ENCODE measurements at places on chromosomes 1 and 21.

GRCh38 chr1:85815906-85816305, 107.7 kb upstream of the ZNHIT6 start:
- DNase-seq, result no peak

GRCh38 chr21:38067086-38067739, 151.0 kb upstream of the KCNJ6 start:
- DNase-seq, result no peak

DNA sequence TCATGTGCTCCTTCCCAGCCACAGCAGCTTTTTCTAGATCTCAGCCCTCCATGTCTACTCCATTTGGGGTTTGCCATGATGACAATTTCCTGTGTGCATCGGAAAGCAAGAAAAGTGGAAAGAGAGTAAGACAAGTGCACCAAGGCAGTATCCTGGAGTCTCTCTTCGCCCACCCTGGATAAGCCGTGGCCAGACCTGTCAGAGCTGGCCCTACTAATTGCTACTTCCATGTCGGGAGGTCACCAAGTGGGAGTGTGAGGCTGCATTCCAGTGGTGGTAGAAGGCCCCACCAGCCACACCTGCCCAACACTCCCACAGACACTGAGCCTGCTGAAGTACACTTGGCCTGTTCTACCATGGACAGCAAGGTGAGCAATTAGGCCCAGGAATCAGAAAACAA, 14.0 kb upstream of the LORICRIN start:
- no peak for DNase-seq

DNA sequence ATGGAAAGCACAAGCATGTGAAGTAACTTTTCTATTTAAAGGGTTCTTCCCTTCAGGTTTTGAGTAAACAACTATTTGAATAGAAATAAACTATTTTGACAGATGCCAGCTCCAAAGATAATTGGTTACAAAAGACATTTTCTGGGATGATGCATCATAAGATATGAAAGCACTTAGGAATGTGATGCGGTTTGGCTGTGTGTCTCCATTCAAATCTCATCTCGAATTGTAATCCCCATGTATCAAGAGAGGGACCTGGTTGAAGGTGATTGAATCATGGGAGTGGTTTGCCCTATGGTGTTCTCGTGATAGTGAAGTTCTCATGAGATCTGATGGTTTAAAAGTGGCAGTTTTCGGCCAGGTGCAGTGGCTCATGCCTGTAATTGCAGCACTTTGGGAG, 6.4 kb downstream of the DISP1 start:
- no peak for DNase-seq

DNA sequence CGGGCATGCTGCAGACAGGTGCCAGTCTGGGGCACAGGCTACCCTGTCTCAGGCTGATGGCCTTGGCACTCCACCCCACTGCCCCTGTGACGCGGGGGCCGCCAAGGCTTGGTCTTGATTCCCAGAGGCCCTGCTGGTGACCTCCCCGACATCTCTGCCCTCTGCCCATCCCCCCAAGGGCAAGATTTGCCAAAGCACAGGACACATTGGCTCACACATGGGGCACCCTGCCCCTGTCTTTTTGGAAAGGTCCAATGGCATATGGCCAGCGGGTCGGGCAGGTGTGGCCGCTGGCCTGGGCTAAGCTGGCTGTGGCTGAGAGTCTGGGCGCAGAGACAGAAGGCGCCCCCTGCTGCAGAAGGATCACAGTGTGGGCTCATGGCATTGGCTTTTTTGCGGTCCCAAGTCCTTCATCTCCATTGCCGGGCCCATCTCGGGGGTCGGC, 4.6 kb downstream of the MIB2 start:
- no peak for DNase-seq

DNA sequence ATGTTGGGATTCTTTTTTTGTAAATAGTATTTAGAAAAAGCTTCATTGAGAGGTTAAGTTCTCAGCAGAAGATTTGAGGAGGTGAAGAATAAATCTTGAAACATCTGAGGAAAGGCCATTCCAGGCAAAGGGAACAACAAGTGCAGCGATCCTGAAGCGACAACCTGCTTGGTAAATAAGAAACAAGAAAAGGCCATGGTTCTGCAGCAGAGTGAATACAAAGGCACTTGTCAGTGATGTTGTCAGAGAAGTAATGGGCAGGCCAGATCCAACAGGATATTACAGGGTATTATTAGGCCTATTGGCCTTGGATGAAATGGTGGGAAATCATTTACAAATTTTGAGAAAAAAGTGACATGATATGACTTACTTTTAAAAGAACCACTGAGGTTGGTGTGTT, 960.0 kb downstream of the PLA2G4A start:
- no peak for DNase-seq

- no peak for DNase-seq
These were observed 406 bp downstream of the HTR1D start for GRCh38 chr1:23216771-23217420.

DNA sequence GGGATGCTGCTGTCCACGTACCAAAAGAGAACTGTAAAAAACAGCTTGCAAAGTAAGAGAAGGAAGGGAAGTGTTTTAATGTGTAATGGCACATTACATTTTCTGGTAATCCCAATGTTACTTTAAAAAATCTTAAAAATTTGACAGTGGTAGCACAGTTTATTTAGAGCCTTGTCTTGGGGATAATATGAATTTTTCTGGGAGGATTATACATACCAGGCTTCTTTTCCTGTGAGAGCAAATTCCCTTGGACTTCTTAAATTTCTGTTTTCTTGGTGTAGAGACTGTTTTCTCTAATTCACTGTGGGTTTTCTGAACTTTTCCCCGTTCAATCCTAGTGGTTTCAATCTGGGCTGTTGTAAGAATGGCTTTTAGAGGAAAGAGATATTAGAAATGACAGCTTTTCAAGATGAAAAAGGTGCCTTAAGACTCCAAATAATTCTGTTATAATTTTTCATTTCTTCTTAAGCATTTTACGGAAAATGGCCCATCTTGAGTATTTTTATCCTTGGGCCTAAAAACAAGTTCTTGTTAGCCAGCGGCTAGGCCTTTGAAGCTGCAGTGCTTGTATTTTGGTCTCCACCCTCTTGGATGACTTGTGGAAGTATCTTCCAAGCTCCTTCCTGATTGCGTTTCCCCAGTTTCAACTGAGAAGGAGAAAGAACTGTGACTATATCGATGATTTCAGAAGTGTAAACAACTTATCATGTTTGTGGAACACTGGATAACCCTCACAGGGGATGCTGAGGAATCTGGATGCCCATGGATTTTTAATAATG, 70.0 kb downstream of the LEPR start:
- DNase-seq, result no peak

DNA sequence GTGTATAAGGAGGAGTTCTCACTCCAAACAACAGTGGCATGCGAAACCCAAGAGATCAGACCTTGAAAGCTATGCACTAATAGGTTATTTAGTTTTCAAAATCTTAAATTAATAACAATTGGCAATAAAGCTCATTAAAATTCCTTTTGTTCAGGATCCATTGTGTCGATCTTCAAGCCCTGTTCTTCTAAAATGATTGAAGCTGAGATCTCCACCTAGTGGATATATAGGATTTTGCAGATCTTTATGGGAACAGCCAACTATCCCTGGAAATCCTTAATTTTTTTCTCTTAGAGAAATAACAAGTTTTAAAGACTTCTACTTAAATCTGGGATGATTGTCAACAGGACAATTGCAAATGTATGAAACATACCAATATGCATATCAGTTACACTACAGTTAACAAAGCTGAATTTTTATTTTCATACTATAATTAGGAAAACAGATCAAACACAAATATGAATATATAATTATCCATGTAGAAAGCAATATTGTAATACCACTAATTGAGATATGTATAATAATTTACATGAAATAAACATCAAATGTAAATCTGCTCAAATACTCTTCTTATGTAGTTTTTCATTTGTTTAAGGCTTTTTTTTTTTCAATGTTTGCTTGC, 43.3 kb downstream of the LRRC53 start:
- no peak for DNase-seq

GRCh38 chr1:174815036-174815435, 184.7 kb upstream of the CACYBP start:
- DNase-seq, result no peak

GRCh38 chr1:242522996-242523718, 1.3 kb downstream of the PLD5 start:
- DNase-seq, result no peak

- DNase-seq, result no peak
These were observed 56.3 kb downstream of the TBX15 start for GRCh38 chr1:118931876-118932275.

GRCh38 chr1:241479294-241479693, 40.3 kb downstream of the FH start:
- DNase-seq, result no peak

DNA sequence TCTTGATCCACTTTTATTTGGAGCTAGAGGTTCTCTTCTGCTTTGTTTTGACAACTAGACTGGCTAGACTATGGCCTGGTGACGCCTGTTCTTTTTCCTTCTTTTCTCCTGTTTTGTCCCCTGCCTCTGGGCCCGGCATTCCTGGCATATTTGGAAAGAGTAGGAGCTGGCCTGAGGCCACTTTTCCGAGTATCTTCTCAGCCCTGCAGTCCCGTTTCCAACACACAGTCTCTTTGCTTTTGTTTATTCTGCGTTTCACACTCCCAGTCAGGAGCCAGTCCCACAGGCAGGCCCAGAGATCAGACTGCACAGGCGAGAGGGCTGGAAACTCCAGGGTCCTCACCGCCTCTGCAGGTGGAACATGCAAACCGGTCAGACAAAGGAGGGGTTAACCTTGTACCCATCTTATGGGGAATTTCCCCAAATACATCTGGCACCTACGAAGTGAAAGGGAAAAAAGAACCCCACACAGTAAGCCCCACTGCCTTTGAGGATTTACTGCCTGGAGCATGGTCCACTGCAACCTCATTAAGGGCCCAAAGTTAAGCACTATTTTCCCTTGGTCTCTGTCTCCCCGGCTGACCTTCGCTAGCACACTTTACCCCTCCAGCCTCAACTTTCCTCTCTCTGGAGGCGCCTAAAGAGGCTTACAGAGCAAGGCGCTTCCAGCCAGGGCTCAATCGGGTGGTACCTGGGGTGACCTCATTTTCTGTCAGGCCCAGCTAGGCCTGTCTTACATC, 141.1 kb downstream of the TOMM20 start:
- no peak for DNase-seq

- peak; percentile 47 for DNase-seq
These were observed 32.1 kb upstream of the APOBEC4 start for GRCh38 chr1:183685112-183685713.

DNA sequence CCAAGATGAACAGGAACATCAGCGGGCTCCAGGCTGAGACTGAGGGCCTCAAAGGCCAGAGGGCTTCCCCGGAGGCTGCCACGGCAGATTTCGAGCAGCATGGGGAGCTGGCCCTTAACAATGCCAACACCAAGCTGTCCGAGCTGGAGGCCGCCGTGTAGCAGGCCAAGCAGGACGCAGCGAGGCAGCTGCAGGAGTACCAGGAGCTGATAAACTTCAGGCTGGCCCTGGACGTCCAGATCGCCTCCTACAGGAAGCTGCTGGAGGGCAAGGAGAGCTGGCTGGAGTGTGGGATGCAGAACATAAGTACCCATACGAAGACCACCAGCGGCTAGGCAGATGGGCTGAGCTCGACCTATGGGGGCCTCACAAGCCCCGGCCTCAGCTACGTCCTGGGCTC, 823.4 kb upstream of the NEGR1 start:
- DNase-seq, result no peak

DNA sequence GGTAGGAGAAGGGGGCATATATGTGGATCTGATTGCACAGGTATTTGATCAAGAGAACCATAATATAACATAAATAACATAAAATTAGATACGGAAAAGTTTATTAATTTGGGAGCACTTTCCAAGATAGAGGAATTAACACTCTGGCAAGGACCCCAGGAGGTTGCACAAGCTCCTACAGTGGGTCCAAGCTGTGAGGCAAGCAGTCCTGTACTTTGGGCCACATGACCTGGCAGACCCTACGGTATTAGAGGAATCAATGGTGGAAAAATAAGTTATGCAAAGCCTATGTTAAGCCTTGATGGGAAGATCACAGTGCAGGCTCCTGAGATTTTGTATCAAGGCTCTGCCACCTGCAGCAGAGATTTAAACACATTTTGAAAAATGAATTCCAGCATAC, 220.1 kb downstream of the COL24A1 start:
- DNase-seq, result no peak

- DNase-seq, result no peak
These were observed 64.8 kb downstream of the PIK3R3 start for GRCh38 chr1:46067652-46068051.

- no peak for DNase-seq
These were observed 54.5 kb downstream of the PAPPA2 start for GRCh38 chr1:176517484-176517883.

- DNase-seq, result peak; percentile 90
These were observed 2.6 kb downstream of the SLAMF8 start for GRCh38 chr1:159829273-159829634.

DNA sequence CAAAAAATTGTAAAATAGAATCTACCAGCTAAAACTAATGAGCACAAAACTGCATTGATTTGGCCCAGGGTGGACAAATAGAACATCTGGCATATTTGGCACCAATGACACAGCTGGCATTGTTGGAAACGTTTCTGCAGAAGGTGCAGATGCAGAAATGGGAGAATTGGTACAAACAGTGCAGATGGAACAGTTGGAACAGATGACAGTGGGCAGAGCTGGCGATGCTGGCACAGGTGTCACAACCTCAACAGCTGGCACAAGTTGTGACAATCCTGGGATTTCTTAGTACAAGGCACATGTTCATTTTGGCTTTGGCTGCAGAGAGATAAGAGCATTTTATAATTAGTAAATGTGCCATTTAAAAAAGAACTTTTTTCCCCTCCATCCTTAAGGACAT, 91.1 kb upstream of the ZBTB18 start:
- DNase-seq, result no peak

DNA sequence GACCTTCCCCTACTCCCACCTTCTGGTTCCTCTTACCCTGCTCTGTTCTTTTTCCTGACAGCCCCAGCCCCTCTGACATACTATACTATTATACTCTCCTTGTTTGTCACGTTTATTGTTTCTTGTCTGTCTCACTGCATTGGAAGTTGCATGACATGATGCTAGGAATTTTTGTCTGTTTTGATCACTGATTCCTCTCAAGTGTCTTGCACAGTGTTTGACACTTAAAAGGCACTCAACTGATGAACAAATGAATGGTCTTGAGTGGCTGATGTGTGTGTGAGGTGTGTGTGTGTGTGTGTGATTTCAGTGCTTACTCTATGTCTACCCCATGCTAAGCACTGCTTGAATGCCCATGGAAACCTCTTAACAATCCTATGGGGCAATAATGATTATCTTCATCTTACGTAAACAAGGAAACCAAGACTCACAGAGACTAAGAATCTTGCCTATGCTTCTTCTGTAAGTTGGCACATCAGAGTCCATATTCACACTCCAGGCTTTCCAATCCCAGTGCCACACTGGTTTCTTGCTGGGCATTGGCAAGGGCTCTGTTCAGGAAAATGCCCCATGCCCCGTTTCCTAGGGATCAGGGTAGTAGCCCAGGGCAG, 59.7 kb downstream of the ATP1A1 start:
- DNase-seq, result no peak
